Activated CD8-positive, alpha-beta T cell treated with anti-CD3 and anti-CD28 coated beads, Interleukin-2, amount 10 ng/mL, durations not matched to agents 7 days and 5 days (primary cell): ENCODE measurements at places on chromosomes 16 and 17.

DNA sequence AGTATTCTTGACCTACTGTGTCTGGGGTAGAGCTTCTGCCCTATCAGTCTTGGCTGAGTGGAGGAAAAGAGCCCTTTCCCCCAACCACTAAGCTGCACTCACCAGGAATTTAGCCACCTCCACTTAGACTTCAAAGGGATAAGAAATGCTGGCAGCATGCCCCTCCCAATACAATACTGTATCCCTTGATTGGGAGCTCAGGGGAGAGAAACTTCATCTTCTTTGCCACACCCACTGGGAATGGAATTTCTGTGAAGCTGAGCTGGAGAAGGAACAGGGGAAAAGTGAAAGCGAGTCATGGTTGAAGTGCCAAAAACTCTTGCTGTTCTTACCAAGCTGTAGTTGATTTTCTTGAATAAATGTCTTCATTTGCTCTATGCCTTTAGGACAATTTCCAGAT, 68.8 kb downstream of the CEP112 start:
- no peak overlapping the region for H3K4me3 ChIP-seq
- no peak overlapping the region for H3K27ac ChIP-seq
- DNase-seq = no peak
- H3K4me1 ChIP-seq = no peaks in the 10 kb centered on the region

GRCh38 chr16:24995469-24995868, 19.7 kb downstream of the ARHGAP17 start:
- no peaks in the 10 kb centered on the region for H3K27me3 ChIP-seq
- DNase-seq = no peak
- peaks cover 2% of the 10 kb centered on the region for H3K36me3 ChIP-seq
- no peak overlapping the region for H3K27ac ChIP-seq
- H3K4me3 ChIP-seq = no peak overlapping the region

DNA sequence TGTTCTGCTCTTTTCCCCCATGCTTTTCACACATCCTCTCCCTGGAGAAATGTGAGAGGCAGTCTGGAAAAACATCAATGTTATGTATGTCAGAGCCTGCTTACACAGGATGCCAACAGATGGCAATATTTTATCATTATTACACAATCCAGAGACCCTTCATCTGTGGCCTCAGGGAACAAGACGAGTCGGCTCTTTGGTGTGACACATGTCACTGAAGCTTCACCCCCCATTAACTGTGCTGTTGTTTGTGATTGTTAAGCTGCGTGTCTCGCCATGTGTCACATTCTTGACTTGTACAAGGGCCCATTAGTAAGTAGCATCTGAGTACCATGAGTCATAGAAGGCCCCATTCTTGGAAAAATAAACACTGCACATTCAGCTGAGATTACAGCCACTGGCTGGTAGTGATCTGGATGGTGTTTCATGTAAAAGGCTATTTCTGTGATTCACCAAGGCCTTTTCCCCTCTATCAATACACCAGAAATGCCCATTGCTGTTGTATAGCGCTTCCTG, 682.1 kb upstream of the SOX9 start:
- H3K27ac ChIP-seq = no peak overlapping the region
- H3K36me3 ChIP-seq = no peaks in the 10 kb centered on the region
- no peaks in the 10 kb centered on the region for H3K4me1 ChIP-seq
- no peak overlapping the region for H3K4me3 ChIP-seq

DNA sequence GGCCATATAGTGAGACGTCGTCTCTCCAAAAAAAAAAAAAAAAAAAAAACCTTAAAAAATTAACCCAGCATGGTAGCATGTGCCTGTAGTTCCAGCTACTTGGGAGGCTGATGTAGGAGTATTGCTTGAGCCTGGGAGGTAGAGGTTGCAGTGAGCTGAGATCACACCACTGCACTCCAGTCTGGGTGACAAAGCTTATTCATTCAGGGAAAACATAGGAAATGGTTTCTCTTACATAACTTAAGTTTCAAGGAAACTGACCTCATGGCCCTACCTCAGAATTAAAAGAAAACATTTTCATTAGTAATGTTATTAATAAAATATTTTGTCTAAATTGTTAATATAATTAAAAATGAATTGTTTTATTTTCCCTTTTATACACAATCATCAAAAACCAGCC, 31.4 kb downstream of the COG1 start:
- no peak overlapping the region for H3K27ac ChIP-seq
- no peak overlapping the region for H3K4me3 ChIP-seq
- H3K36me3 ChIP-seq = peaks cover 23% of the 10 kb centered on the region
- H3K4me1 ChIP-seq = peaks cover 46% of the 10 kb centered on the region
- H3K27me3 ChIP-seq = no peaks in the 10 kb centered on the region

DNA sequence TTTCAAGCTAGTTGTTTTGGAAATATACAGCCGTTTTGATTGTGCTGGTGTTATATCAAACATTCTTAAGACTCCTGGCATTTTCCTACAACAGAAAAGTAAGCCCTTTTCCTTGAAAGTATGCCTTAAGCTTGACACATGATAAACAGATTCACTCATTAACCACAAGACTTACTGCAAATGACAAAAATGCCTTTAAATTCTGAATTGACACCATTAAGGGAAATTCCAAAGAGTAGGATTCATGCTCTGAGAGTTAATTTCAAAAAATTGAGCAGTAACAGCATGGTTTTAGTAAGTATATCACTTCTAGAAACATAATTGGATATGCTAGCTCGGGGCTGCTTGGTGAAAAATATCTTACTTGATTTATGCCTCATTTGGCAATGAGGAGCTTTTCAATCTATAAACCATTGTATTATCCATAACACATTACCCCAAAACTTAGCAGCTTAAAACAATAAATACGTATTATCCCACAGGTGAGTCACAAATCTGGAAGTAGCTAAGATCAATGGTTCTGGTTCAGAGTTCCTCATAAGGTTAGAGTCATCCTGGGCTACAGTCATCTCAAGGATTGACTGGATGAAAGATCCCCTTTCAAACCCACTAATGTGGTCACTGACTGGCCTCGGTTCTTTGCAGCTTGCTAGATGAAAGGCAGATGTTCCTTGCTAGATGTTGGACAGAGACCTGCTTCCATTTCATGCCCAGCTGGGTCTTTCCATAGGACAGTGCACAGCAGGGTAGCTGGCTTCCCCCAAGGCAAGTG, 8.2 kb upstream of the PHAF1 start:
- H3K4me1 ChIP-seq = no peaks in the 10 kb centered on the region
- DNase-seq = no peak
- peaks cover 12% of the 10 kb centered on the region for H3K36me3 ChIP-seq
- H3K27me3 ChIP-seq = no peaks in the 10 kb centered on the region
- H3K27ac ChIP-seq = no peak overlapping the region
- no peak overlapping the region for H3K4me3 ChIP-seq

GRCh38 chr17:66340720-66341119, 38.3 kb downstream of the PRKCA start:
- DNase-seq = no peak
- no peak overlapping the region for H3K4me3 ChIP-seq
- peaks cover 44% of the 10 kb centered on the region for H3K36me3 ChIP-seq
- H3K4me1 ChIP-seq = peaks cover 55% of the 10 kb centered on the region
